ENCODE measurements at places on chromosomes 4 and X.

- H3K36me3 ChIP-seq: peaks cover 16% of the 10 kb centered on the region
- no peak for DNase-seq
- H3K4me1 ChIP-seq: peaks cover 6% of the 10 kb centered on the region
- H3K4me3 ChIP-seq: no peak overlapping the region
These were observed 114.4 kb upstream of the STOX2 start for GRCh38 chr4:183790661-183791060.

DNA sequence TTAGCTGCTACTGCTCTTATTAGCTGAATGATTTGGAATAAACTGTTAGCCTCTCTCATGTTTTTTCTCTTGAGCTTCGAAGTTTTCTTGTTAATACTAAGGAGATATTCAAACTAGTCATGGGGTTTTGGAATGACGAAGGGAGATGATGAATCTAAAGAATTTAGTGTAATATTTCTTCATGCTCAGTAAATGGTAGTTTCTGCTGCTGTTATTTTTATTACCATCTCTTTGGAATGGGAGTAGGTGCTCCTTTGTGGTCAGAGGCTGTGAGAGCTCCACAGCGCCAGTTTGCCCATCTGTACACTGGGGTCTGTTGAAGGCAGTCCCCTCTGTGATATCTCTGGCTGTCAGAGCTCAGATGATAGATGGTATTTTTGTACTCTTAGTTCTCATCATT lies 33.7 kb downstream of the HTT start:
- no peak overlapping the region for H3K4me3 ChIP-seq
- DNase-seq: no peak
- peaks cover 41% of the 10 kb centered on the region for H3K36me3 ChIP-seq

- H3K27ac ChIP-seq: no peak overlapping the region
- no peak for DNase-seq
- H3K4me1 ChIP-seq: no peaks in the 10 kb centered on the region
- no peaks in the 10 kb centered on the region for H3K36me3 ChIP-seq
- no peaks in the 10 kb centered on the region for H3K27me3 ChIP-seq
These were observed 300.2 kb downstream of the USP46 start for GRCh38 chr4:52358883-52359321.

DNA sequence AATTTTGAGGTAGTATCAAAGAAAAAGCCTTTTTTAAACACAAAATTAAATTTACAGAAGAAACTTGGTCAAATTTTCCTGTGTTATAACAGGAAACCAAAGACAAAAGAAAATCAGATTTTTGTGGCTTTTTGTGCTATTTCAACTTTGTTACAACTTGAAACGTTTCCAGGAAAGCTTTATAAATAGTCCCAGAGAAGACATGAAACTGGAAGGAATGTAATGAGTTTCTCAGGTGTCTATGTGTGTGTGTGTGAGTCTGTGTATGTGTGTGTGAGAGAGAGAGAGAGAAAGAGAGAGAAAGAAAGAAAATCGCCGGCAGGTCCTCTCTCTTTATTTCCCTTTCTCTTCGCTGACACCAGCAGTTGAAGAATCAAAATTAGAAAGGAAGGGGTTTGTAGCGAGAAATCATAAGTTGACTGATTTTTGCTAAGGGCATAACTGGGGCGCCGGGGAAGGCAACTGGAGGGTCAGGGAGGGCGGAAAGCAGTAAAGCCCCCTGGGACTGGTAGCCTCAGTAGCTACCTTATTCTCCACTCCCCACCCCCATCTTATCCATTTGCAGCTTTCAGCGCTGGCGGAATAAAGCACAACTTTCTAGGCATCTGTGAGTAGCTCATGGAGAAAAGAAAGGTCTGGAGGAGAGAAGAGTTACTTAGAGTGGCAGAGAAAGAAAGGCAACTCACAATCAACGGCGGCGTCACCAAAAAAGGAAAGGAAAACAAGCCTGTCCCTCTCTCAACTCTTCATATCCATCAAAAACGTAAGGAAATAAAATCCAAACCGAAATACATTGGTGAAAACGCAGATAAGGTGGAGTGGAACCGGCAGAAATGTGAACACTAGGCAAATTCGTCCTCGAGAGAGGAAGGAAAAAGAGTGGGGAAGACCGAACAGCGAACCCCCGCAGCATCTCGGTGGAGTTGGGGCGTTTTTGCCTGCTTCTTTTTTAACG lies 1.3 kb downstream of the TMEM47 start:
- no peak for DNase-seq
- peaks cover 46% of the 10 kb centered on the region for H3K27me3 ChIP-seq
- H3K4me3 ChIP-seq: peak overlapping the region; percentile 79

- H3K36me3 ChIP-seq: peaks cover 3% of the 10 kb centered on the region
- H3K4me3 ChIP-seq: peak overlapping the region; percentile 94
- peak; percentile 56 for DNase-seq
- peak overlapping the region; percentile 100 for H3K27ac ChIP-seq
- H3K27me3 ChIP-seq: no peaks in the 10 kb centered on the region
These were observed 855 bp downstream of the KLF3 start for GRCh38 chr4:38664706-38665401.

DNA sequence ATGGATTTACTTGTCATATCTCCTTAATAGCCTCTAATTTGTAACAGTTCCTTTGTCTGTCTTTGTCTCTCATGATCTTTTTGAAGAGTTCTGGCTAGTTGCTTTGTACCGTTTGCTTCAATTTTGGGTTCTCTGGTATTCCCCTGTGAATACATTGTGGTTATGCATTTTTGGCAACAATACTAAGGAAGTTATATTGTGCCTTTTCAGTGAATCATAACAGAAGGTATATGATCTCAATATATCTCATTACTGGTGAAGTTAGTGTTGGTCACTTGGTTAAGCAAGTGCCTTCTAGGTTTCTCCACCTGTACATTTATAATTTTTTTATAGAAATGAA lies 48.6 kb downstream of the DCLK2 start:
- no peak overlapping the region for H3K27ac ChIP-seq
- no peaks in the 10 kb centered on the region for H3K27me3 ChIP-seq
- DNase-seq: no peak

DNA sequence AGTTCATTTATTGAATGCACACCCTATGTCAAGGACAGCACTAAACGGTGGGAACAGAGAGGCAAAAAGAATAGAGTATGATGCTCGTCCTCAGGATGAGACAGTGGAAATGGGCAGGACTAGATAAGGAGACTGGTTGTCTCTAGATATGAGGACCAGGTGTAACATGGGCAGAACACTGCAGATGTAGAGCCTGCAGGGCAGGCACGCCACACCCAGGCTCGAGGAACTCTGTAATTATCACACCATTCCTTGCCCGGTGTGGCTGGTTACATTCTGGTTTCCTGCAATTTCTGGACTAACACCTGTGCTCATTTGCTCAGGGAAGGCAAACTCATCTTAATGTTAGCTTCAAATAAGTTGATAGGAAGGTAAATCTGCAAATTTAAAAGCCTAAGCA lies 334.4 kb downstream of the DHX15 start:
- no peak for DNase-seq
- no peak overlapping the region for H3K4me3 ChIP-seq
- H3K27me3 ChIP-seq: peaks cover 15% of the 10 kb centered on the region
- H3K36me3 ChIP-seq: no peaks in the 10 kb centered on the region
- H3K4me1 ChIP-seq: peaks cover 16% of the 10 kb centered on the region

DNA sequence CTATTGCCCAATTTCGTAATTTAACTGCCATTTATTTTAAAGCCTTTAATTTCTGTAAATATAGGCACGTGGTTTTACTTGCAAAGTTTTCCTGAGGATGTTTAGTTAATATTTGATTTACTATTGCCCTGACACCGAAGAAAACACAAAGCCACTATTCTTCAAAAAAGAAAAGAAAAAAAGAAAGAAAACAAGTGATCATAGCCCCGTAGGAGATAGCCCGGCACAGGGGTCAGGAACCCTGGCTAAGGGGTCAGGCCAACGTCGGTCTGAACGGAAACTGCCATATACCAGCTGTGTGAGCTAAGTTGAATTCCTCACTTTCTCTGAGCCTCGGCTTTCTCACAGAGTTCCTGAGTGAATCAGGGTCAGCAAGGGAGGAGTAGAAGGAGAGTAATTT lies 17.7 kb upstream of the LAMP2 start:
- H3K36me3 ChIP-seq: no peaks in the 10 kb centered on the region
- no peak overlapping the region for H3K4me3 ChIP-seq

GRCh38 chr4:105613306-105613705 lies 60.9 kb downstream of the ARHGEF38 start:
- no peaks in the 10 kb centered on the region for H3K36me3 ChIP-seq
- H3K4me1 ChIP-seq: peaks cover 5% of the 10 kb centered on the region

- no peak overlapping the region for H3K4me3 ChIP-seq
- H3K27ac ChIP-seq: no peak overlapping the region
- H3K27me3 ChIP-seq: no peaks in the 10 kb centered on the region
- no peaks in the 10 kb centered on the region for H3K36me3 ChIP-seq
These were observed 229.0 kb downstream of the UGT8 start for GRCh38 chr4:114827651-114828050.

All from mesothelial cell of epicardium (in vitro differentiated cells).